Activated effector memory CD4-positive, alpha-beta T cell treated with anti-CD3 and anti-CD28 coated beads, Interleukin-2, amount 50 U/mL, for 16 hours (primary cell): ENCODE measurements at places on chromosomes 7 and 10.

GRCh38 chr7:151566897-151567320 is 47.2 kb upstream of the RHEB start:
- no peak for DNase-seq

DNA sequence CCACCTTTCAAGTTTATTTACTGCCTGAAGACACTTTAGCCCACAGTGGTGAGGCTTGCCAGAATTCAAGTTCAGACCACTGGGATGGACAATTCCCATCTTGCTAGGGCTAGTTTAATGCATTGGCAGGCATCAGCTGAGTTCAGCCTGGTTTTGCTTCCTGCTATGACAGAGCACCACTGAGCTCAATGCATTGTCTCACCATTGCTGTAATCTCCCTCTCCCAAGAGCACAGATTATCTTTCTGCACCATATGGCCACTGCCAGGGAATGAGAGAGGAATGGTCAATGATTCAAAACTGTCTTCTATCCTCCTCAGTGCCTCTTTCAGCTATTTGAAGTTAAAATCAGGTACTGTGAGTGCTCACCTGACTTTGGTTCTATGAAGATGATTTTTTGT is 160.8 kb downstream of the XPNPEP1 start:
- no peak for DNase-seq

- DNase-seq, result no peak
Measured at GRCh38 chr10:97408496-97408992, 7.4 kb upstream of the RRP12 start.

DNA sequence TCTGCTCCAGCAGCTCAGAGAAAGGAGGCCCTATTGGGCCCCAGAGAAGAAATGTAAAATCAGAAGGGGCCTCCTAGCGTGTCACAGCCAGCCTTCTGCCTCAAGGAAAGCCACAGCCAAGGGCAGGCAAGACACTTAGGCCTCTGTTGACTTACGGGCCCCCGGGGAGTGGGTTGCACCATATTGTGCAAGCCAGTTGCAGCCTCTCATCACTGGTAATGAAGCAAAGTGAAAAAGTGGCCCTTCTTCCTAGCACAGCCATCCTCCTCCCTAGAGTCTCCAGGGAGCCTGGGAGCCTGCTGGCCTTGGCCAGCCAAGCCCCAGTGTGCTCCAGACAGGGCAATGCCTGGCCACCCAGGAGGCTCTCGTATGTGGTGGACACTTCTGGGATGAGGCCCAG is 56.2 kb upstream of the GDF10 start:
- DNase-seq, result no peak

- DNase-seq, result no peak
Measured at GRCh38 chr10:21315645-21316220, 209.7 kb downstream of the SKIDA1 start.

DNA sequence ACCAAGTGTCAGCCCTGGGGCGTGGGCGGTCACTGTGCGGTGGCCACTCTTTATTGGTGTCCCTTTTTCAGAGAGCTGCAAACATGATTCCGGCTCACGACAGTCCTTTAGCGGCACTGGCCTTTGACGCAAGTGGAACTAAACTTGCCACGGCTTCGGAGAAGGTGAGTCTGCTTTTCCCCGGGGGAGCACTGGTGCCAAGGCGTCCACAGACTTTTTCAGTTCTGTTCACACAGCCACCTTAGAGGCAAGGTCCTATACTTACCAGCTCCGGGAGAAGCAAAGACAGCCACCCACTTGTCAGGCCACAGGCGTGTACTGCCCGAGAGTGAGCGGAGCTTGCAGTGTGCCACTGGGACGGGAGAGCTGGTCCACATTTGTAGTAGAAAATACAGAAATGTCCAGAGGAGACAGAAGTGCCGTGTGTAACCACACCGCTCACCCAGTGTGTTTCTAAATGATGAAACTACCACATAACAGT is 27.9 kb downstream of the WIPI2 start:
- peak; percentile 55 for DNase-seq
